ENCODE measurements at places on chromosomes 3 and 15.

GRCh38 chr3:114538211-114538610 lies 244.4 kb downstream of the TIGIT start:
- no peak for DNase-seq

GRCh38 chr15:72217216-72217615 lies 13.8 kb downstream of the PKM start:
- no peak for DNase-seq

- no peak for DNase-seq
These were observed 59.6 kb upstream of the PPARG start for GRCh38 chr3:12229146-12229851.

DNA sequence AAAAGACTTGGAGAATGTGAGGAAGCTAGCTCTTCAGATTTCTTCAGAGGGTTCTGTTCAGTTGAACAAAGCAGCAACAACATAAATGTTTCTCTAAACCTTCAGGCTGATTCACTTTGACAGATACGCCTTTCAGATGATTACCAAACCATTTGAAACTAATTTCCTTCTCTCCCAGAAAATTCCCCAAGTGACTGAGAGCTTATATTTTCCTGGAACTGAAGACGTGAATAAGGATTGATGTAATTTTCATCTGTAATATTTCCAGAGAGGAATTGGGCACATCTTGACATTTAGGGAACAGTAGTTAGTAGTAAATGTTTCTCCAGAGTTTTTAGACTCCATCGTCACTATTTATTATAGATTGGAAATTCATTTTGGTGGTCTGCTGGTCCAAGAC lies 108.6 kb upstream of the AADACL2 start:
- DNase-seq = no peak

DNA sequence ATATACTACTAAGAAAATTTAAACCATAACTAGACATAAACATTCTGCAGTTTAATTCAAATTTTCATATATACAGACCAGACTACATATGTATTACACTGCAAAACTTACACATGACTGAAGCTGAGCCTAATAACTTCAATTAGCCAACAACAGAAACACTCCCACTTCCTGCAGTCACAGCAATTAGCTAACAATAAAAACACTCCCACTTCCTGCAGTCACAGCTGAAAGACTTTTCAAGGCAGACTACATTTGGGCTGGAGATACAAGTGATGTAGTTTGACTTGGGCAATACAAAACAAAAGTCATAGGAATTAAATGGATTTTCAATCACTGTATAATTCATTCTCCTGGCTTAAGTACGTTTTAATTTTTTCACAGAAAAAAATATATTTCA lies 10.3 kb downstream of the TM2D3 start:
- DNase-seq = no peak

GRCh38 chr3:71776538-71776937 lies 8.4 kb downstream of the PROK2 start:
- no peak for DNase-seq

DNA sequence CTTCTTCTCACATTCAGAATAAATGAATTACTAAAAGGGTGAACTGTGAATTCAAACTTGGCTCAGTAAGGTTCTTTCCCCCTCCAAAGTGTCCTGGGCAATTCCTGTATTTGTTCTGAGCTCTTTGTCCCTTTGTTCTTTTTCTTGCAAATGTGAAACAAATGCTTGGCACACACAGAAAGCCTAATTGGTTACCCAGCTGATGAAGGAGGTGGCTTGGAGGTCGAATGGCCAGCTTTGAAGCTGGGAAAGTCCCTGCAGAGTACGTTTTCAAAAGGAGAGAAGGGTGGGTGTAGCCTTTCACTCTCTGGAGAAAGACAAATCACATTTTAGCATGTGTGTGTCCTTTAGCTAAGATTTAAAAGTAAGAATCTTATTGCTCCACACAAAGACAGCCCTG lies 154.4 kb downstream of the PEX5L start:
- DNase-seq = no peak

DNA sequence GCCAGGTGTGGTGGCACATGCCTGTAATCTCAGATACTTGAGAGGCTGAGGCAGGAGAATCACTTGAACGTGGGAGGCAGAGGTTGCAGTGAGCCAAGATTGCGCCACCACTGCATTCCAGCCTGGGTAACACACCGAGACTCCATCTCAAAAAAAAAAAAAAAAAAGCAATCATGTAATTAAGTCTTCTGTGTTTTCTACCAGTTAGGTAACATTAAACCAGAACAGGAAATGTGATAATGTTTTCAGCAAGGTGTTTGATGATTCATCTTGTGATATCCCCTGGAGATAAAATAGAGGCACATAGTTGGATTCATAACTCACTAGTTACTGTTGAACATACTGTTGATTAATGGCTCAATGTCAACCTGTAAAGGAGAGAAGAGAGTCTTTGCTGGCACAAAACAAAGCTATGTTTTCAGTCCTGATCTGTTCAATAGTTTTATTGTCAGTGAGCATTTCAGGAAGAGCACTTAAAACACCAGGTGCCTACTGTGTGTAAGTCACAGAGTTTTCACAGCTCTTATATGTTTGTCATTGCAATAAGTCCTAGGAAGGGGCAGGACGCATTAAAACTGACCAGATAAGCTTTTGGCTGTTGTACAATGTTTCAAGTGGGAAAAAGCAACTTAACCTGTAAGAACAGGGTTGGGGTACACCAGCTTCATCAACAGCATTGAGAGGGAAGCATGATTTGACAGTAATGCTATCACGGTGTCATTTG lies 19.5 kb downstream of the DNAJB11 start:
- DNase-seq = peak; percentile 73
